ENCODE measurements at places on chromosomes 11 and 22.
A peak's percentile ranks its signal among the peaks of the same experiment; 100 is the strongest.

- DNase-seq: no peak
Measured at GRCh38 chr11:82854242-82854641, 46.0 kb downstream of the PRCP start.

DNA sequence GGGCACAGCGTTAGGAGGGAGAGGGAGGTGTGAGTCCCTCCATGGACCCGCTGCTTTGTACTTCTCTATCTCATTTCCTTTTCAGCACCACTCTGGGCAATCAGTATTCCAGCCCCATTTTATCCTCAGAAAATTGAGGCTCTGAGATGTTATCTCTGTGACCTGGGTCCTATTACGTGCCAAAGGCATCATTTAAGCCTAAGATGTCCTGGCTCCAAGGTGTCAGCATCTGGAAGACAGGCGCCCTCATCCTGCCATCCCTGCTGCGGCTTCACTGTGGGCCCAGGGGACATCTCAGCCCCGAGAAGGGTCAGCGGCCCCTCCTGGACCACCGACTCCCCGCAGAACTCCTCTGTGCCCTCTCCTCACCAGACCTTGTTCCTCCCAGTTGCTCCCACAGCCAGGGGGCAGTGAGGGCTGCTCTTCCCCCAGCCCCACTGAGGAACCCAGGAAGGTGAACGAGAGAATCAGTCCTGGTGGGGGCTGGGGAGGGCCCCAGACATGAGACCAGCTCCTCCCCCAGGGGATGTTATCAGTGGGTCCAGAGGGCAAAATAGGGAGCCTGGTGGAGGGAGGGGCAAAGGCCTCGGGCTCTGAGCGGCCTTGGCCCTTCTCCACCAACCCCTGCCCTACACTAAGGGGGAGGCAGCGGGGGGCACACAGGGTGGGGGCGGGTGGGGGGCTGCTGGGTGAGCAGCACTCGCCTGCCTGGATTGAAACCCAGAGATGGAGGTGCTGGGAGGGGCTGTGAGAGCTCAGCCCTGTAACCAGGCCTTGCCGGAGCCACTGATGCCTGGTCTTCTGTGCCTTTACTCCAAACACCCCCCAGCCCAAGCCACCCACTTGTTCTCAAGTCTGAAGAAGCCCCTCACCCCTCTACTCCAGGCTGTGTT lies 829 bp upstream of the APOC3 start:
- no peak for DNase-seq

GRCh38 chr11:9664276-9665171 lies 647 bp downstream of the SWAP70 start:
- peak; percentile 9 for DNase-seq

- DNase-seq: no peak
Measured at GRCh38 chr11:64762277-64762673, 2.5 kb upstream of the PYGM start.

DNA sequence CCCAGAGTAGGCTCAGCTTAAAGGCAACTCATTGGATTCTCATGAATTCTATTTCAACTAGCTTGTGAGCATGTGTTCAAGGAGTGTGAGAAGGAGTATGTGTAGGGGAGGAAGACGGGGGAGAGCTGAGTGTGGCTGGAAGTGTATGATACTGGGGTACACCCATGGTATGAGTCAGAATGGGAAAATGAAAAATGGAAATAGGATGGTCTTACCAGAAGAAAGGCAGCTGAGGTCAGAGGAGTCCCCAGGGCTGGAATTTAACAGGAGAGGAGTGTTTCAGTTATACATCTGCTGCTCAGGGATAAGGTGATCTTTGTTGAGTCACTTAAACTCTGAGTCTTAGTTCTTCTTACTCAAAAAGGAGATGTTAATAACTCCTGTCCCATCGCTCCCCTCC lies 6.7 kb upstream of the ADAMTS15 start:
- no peak for DNase-seq

GRCh38 chr11:77287136-77287535 lies 14.3 kb downstream of the GDPD4 start:
- DNase-seq: no peak

GRCh38 chr11:9606809-9607510 lies 33.5 kb downstream of the WEE1 start:
- DNase-seq: no peak

DNA sequence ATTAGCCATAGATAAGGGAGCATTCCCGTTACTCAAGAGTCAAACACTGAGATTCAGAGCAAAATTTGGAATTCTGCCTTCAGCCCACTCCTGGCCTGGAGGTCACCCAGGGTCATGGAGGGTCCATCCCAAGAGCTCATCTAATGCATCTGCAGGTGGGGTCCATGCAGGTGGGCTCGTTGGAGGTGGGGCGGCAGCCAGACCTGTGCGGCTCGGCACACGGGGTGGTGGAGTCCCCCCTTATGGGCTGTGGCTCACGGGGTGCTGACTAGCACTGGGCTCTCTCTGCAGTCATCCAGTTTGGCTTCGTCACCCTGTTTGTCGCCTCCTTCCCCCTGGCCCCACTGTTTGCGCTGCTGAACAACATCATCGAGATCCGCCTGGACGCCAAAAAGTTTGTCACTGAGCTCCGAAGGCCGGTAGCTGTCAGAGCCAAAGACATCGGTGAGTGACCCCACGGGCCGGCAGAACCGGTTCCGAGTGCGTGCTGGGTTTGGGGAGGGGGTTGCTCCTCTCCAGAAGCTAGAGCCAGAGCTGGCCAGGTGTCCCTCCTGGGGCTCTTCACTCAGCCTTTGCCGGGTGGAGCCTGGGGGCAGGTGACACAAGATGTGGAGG lies 32.4 kb upstream of the FADD start:
- DNase-seq: no peak

GRCh38 chr11:87127101-87127500 lies 89.4 kb downstream of the TMEM135 start:
- DNase-seq: no peak

DNA sequence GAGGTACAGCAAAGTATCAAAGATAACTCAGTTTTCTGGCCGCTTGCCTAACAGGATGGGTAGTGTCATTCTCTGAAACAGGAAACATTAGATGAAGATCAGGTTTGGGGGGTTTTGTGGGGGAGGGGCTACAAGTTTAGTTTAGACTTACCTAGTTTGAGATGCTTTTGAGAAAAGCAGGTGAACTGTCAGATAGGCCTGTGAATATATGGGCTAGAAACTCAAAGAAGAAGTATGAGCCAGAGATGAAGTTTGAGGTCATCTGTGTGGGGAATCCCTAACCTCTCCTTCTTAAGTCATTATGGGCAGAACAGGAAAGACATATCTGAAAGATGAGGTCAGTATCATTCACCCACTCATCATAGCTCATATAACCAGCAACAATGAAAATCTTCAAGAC lies 11.9 kb downstream of the HOATZ start:
- DNase-seq: no peak

- DNase-seq: no peak
Measured at GRCh38 chr22:41526830-41527799, 17.2 kb downstream of the POLR3H start.

DNA sequence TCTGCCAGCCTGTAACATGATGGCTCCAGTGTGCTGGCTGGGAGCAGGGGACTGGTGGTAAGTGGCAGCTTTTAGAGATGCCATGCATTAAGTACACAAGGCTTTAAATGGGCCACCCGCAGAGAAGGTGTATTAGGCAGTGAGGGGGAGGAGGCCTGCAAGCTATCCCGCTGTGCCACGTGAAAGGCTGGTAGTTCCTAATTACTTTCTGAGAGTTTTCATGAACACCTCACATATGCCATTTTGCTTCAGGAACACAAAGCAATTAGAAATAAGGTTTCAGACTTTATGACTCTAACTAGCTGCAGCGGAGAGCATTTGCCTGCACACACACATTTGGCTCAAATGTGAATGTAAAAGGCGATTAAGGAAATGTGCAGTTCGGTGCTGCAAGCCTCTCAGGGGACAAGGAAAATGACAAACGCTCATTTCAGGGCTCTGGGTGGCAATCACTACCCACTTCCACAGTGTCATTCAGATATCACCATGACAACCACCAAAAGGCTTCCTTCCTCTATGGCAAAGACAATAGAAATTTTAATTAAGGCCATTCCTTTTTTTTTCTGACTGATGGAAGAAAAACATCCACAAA lies 116.6 kb downstream of the PLEKHA7 start:
- peak; percentile 98 for DNase-seq

GRCh38 chr22:36641902-36642640 lies 61.5 kb downstream of the CACNG2 start:
- no peak for DNase-seq

DNA sequence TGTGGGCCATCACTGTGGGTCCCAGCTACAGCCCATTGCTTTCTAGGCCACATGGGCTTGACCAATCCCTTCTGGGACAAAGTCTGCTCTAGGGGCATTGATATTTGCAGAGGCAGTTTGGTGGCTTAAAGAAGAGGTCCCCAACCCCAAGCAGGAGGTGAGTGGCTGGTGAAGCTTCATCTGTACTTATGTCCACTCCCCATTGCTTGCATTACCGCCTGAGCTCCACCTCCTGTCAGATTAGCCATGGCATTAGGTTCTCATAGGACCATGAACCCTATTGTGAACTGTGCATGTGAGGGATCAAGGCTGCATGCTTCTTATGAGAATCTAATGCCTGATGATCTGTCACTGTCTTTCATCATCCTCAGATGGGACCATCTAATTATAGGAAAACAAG lies 54.4 kb upstream of the CADM1 start:
- no peak for DNase-seq

DNA sequence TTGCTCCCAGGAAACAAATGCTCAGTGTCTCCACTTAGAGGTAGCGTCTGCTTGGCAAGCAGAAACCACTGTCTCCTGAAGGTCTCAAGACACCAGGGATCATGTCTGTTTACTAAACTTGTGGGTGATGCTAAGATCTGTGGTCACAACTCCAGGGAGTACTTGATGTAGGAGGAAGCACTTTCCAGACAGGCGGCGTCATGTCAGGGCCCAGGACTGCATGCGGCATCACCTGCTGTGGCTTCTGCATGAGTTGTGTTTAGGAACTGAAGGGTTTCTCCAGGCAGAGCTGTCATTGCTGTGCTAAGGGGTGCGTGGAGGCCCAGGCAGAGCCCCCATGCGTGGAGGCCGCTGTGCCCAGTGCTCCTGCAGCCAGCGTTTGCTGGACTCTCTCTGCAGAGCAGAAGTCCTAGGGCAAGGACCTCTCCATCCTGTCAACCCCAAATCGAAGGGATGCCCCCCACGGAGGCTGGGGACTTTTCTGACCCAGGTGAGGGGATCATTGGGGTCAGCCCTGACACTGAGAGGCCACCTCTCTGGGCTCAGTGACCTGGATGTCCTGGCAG lies 8.1 kb upstream of the PANX2 start:
- DNase-seq: no peak

GRCh38 chr22:36191106-36191836 lies 10.3 kb downstream of the APOL4 start:
- DNase-seq: no peak

DNA sequence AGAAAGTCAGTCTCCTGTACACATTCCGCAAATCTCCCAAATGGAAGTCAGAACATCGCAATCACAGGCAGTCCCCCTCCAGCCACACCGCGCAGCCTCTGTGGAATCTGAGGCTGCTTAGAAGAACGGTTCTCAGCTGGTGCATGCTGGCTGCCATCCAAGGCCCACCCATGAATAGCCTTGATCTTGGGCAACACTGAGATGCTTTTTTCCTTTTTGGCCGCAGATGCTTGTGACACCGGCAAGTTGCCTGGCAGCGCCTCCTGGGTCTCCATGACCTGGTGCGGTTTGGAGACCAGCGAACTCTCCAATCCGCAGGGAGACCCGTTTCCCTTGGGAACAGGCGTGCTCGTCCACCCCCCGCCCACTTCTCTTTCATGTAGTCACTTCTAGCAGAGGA lies 26.3 kb upstream of the PHF21B start:
- no peak for DNase-seq

DNA sequence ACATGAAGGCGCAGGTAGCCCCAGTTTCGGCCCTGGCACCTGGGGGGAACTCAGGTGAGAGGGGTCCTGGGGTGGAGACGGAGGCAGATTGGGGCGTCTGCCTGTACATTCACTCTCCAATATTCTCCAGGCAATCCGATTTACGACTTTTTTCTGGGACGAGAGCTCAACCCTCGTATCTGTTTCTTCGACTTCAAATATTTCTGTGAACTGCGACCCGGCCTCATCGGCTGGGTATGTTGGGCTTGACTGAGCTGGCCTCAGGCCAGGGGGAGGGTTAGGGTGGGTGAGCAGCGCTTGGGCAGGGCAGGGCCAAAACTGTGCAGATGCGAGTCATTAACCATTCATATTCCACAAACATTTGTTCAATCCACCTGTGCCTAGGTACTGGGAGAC lies 1.7 kb downstream of the TM7SF2 start:
- DNase-seq: no peak

GRCh38 chr22:38259370-38259769 lies 13.4 kb downstream of the TMEM184B start:
- DNase-seq: no peak

GRCh38 chr11:132357811-132358572 lies 987.6 kb downstream of the NTM start:
- no peak for DNase-seq

GRCh38 chr22:35752006-35752862 lies 34.6 kb downstream of the APOL5 start:
- no peak for DNase-seq

GRCh38 chr11:132644520-132645239 lies 887.6 kb downstream of the OPCML start:
- DNase-seq: no peak

DNA sequence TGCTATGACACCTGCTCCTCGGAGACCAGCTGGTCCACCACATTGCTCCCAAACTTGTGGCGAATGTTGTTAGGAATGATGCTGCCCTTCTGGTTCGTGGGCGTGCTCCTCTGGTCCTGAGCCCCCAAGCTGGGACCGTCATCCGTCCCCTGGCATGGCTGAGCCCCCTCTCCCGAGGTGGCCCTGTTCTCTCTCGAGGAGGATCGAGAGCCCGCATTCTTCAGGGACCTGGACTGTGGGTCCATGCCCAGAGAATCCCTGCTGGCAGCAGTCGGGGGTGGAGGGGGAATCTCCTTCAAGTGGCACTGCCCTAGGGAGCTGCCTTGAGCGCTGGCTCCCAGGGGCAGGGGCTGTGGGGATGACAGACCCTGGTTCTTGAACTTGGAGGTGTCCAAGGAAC lies 17.4 kb downstream of the TST start:
- DNase-seq: no peak

DNA sequence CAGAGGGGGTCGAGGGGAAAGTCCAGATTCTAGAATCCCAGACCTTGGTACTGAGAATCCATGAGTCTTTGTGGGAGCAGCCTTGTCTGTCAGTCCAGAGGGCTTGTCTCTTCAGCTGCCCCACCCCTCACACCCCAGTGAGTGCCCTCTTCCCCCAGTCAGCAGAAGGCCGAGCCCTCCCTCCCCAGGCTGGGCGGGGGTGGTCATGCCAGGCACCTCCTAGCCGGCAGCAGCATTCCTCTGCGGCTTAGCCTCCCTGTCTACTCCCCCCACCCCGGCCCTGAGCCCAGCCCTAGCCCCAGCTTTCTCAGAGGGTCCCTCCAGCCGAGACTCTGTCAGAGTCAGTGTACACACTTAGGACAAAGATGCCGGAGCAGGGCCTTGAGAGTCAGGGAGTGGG lies 4.6 kb downstream of the SOX10 start:
- DNase-seq: no peak

GRCh38 chr22:30763815-30764673 lies 69.4 kb downstream of the OSBP2 start:
- peak; percentile 29 for DNase-seq

- DNase-seq: no peak
Measured at GRCh38 chr11:58771458-58771855, 39.7 kb upstream of the GLYAT start.

Measured in NCI-H2107 (cell line).